Endothelial cell of umbilical vein (primary cell): ENCODE measurements at places on chromosomes 7 and 10.

GRCh38 chr10:63783882-63784281 is 262.7 kb downstream of the REEP3 start:
- no peak for DNase-seq

GRCh38 chr7:114860206-114860605 is 61.7 kb upstream of the MDFIC start:
- DNase-seq = no peak

GRCh38 chr10:3782451-3783315 is 2.3 kb downstream of the KLF6 start:
- peak; percentile 95 for DNase-seq

DNA sequence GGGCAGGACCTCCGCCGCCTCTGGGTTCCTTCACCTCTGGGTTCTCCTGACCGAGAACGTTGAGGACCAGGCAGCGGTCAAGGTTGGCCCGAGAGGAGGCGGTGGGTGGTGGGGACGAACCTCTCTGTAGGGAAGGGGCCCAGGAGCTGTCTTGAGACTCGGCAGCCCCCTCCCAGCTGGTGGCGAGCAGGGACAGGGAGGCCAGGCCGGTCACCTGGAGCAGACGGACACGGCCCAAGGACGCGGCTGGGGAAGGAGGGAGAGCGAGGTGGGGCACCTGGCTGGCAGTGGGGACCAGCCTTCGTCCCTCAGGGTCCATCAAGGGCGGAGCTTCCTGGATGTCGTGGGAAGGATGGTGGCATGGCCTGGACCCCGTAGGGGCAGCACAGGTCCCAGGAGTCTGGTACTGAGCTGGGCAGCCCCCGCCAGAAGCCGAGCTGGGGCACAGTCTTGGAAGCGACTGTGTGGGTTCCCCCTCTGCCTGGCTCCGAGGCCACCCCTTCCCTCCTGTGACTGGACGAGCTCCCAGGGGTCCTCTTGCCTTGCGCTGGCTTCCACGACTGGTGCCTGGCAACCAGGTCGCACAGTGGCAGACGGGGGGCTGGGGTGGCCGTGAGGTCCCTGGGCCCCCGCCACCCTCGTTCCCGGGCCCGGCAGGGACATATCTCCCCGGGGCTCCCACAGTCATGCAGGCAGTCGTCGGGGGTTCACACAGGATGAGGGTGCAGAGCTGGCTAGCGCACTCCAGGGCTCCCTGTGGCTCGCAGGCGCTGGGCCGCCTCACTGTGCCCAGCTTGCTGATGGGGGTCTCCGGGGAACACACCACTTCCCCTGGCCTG is 89.9 kb downstream of the DNAJB6 start:
- no peak for DNase-seq

DNA sequence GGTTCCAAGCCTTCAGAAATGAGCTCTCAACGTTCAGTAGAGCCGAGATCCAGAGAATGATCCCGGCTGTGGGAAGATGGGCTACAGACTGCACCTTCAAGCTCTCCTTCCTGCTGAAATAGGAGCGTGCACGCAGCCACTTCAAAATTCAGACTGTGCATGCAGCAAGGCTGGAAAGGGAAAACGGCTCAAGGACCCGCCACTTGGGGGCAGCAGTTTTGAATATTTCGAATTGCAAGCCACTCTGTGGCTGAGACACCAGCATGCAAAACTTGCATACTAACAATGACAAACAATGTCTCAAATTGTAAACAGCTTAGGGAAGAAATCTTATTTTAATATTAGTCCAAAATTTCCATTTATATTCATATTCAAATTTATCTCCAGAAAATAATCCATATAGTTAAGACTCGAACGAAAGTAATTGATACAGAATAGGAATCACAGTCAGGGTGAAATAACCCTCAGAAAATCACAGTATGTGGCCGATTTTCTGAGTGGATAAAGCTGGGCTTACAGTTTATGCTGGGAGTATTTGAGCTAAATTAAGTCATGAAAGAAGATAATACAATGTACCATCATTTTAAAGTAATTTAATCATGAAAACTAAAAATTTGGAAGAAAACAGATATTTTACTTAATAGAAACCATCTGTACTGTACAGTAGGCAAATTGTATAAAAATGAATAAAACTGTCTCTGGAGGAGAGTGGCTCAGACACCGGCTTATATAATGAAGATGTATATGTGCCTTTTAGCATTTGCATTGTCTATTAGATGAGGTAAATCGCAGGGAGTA is 137.9 kb upstream of the MKI67 start:
- peak; percentile 52 for DNase-seq

DNA sequence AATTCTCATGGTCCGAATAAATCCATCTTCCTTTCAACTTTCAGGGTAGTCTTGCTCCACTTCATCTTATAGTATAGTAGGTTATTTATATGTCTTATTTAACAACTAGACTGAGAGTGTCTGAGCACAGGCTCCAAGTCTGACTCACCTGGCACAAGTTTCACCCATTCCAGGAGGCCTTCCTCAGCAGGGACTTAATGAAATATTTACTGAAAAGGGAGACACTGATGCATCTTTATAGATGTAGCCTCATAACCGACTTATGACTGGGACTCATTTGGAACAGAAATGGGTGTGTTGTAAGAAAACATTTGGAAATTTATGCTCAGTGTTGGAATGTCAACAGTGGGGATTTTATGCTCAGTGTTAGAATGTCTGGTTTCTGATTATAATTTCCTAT is 59.9 kb downstream of the CH25H start:
- DNase-seq = no peak

- DNase-seq = no peak
These were observed 791.4 kb downstream of the PCDH15 start for GRCh38 chr10:54009672-54010071.

DNA sequence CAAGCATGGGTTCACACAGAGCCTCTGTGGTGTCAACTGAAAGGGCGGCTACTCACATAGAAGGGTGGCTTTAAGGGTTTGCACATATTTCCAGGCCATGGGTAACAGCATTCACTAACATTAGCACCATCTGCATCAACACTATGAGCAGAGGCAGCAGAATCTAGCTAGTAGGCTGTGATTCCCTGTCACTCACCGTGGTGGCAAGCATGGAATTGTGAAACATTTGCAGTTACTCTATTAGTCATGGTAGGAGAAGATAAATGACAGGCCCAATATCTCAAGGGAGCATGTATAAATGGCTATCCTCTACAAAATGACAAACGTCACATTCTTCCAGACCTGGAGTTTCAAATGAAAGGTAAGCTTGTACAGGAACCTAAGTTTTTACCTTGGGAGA is 32.2 kb upstream of the CUBN start:
- no peak for DNase-seq

- DNase-seq = no peak
These were observed 385.5 kb downstream of the SORCS3 start for GRCh38 chr10:105026566-105026965.

DNA sequence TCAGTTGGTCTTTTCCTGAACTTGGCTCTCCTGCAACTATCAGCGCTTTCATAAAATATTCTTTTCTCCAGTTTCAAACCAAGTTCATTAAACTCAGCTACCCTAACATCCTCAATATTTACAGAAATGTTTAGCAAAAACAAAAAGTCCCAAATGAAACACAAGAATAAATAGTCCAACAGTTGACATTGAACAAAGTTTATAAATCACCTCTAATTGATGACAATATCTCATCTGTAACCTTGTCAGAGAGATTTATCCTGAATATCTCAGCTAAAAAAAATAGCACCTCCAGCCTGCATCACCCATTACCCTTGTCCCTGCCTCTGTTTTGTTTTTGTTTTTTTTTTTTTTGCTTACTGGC is 76.1 kb downstream of the ANK3 start:
- DNase-seq = no peak

DNA sequence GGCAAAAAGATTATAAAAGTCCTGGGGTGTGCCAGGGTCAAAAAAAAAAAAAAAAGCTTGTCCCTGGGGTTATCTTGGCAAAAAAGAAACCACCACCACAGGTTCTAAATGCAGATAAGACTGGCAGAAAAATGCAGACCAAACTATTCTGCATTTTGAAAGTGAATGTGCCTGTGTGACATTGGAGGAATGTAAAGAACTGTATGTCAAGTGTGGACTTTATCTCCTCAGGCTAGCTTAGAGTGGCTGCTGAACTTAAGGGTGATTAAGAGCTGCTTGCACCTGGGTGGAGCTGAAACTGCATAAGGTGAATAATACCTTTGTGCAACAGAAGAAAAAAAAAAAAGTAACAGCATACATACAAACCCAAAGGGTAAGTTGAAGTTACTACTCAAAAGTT is 1.3 kb upstream of the NAPEPLD start:
- no peak for DNase-seq

- no peak for DNase-seq
These were observed 96.2 kb upstream of the INSIG1 start for GRCh38 chr7:155201325-155202087.

DNA sequence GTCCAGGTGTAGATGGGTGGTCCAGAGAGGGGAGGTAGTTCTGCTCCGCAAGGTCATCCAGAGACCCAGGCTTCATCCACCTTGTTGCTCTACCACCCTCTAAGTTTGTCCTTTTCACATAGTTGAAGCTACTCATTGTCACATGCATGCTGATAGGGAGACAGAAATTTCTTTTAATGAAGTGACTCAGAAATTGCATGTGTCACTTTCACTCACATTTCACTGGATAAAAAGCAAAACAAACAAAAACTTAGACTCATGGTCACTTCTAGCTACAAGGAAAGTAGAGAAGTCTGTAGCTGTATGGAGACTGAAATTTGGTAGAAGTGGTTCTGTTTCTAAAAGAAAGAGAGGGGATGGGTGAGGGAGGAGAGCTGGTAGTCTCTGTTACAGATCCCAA is 161.9 kb downstream of the SORCS3 start:
- no peak for DNase-seq

- DNase-seq = no peak
These were observed 285.9 kb upstream of the ETV1 start for GRCh38 chr7:14275356-14275755.

- DNase-seq = no peak
These were observed 95.7 kb upstream of the JAZF1 start for GRCh38 chr7:28276298-28276697.

- no peak for DNase-seq
These were observed 974.8 kb downstream of the SORCS3 start for GRCh38 chr10:105615715-105616365.

DNA sequence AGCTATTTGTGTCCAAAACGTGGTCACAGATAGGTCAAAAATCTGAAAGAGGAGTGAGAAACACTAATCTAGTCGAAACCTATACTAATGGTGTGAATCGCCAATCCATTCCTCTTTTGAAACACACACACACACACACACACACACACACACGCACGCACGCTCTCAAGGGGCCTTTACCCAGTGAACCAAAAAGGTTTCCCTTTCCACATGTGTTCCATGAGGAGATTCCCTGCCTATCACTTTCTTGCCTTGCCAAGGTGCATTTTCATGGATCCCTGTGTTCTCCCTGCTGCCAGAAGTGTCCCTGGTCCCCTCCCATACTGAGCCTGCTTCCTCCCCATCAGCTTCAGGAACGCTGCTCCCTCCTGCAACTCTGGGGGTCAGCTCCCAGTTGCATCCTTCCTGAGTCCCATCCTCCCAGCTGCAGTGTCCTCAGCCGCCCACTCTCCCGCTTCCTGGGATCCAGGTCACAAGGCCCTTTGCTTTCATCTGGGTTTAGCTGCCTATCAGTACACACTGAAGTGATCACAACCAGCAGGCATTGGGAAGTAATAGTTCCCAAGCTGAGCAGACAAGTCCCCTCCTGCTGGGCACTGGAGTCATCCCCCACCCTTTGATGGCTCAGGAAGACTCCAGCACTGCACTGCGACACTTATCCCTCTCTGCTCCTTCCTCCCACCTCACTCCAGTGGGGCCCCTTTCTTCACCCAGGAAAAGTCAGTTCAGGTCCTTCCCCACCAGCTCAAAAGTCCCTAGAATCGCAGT is 49.2 kb upstream of the KCNMA1 start:
- no peak for DNase-seq

DNA sequence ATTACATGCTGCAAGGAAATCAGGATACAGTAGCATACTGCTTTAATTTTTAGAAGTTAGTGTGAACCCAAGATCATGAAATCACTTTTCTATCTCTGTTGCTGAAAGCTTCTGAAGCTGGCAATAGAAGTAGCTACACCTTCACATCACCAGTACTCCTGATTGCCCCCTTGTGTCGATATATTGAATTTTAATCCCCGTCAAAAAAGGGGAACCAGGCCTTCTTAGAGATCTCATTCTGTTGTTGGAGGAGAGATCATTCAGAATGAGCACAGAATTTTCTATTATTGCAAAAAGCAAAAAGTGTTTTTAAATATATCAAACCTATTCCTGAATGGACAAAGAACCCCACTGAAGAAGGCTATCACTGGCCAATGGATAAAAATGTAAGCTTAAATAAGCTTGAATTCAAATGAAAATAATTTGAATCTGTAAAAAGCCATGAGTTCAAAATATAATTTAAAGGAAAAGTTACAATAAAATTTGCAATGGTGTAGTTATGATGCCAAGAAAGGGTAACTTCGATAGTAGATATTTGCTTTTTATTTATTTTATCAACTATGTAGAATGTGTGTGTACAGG is 39.7 kb upstream of the TEX47 start:
- DNase-seq = peak; percentile 58

DNA sequence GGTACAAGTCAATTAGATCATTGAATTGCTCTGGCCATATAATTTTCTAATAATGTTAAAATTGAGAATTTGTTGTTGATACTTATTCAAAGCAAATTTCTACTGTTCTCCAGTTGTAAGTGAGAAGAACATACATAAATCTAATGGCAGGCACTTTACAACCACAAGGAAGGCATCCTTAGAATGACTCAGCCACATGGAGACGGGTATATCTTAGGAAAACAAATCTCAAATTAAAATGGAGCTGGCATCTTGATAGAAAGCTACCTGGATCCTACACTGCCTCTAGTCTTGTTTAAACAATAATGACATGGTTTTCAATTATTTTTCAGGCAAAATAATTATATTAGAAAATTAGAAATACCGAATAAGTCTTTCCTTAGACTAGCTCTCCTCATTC is 1183.7 kb upstream of the SORCS1 start:
- no peak for DNase-seq

- DNase-seq = no peak
These were observed 292.0 kb downstream of the PHTF2 start for GRCh38 chr7:78090616-78091015.

DNA sequence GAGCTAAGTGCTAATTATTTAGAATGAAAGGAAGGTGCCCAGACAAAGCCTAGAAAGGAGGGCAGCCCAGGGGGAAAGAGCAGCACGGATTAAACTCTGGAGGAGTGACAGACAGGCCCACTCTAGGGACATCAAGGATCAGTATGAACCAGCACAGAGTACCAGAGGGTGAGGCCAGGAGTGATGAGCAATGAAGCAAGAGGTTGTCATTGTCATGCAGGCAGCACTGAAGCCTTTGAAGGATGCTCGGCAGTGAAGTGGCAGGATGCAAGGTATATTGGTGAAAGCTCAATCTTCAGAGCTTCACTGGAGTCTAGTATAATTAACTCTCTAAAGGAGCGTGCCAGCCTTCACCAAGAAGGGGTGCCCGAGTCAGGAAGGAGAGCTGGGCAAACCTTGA is 112.0 kb upstream of the INHBA start:
- no peak for DNase-seq

- no peak for DNase-seq
These were observed 164.9 kb downstream of the TMEM178B start for GRCh38 chr7:141238596-141239243.

- no peak for DNase-seq
These were observed 304.5 kb upstream of the LRRN3 start for GRCh38 chr7:110786328-110786965.
